ENCODE measurements at places on chromosomes 2 and 18.

DNA sequence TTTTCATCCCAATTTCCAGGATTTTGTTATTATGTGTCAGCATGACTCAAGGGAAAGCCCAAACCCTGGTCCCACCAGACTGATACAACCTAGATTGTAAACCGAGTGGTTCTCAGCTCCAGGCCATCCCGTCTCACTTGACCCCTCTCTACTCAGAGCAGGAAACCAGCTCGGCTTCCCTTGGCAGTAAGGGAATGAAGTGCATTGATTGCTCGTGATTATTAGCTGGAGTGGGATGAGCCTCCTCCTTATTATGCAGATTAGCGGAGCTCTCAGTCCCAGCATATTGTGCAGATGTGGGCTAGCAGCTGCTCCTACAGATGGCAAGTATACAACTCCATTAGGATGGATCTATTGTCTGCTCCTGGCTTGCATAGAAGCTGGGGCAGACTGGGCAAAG is 167.6 kb downstream of the LNPK start:
- no peak for DNase-seq

GRCh38 chr2:240353086-240353798 is 82.2 kb upstream of the GPC1 start:
- DNase-seq = no peak

DNA sequence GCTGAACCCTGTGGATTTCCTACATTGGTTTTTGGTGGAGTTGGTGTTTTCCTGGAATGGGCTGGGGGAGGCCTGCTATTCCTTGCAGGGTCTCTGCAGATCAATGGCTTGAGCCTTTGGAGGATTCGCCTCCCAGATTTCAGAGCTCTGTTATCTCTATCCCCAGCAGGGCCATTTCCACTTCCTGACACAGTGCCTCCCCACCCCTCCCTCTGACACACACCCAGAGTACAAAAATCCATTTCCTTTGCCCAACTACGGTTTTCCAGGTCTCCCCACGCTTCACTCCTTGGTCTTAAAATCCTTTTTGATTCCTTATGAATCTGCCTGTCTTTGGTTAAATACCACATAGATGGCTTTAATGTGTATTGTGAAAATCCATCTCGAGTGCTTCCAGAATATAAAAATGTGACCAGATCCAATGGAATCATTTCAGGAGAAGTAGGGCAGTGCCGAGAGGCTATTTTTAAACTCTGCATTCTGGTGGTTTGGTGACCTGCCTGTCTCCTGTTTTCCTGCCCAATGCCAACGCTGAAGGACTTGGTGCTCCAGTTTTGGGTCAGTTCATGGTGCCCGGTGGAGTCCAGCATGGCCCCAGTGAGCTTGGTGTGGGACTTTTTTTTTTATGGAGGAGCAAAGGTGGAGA is 60.9 kb downstream of the ARL4C start:
- peak; percentile 34 for DNase-seq

- DNase-seq = no peak
Measured at GRCh38 chr2:189874586-189875320, 90.5 kb downstream of the PMS1 start.

DNA sequence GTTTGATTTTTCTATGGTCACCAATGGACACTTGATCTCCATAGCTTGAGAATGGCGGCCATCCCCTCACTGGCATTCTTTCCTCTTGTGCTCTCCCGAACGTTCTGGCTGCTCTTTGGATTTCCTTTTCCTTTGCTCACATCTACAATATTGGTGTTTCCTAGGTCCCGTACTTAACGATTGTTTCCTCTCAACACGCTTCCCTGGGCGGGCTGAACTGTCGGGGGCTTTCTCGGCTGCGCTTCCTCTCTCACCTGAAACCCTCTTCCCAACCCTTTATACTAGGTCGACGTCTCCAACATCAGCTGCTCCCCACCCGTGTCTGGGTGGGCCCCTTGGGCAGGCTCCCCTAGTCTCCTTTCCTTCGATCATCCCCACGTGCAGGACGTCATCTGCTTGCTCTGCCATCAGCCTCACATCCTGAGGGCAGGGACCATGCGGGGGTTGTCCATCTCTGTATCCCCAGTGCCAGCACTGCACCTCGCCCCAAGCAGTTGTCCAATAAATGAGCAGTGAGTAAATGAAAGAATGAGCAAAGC is 634 bp upstream of the DIS3L2 start:
- no peak for DNase-seq

- DNase-seq = no peak
Measured at GRCh38 chr18:41034413-41034812, 920.6 kb upstream of the PIK3C3 start.

DNA sequence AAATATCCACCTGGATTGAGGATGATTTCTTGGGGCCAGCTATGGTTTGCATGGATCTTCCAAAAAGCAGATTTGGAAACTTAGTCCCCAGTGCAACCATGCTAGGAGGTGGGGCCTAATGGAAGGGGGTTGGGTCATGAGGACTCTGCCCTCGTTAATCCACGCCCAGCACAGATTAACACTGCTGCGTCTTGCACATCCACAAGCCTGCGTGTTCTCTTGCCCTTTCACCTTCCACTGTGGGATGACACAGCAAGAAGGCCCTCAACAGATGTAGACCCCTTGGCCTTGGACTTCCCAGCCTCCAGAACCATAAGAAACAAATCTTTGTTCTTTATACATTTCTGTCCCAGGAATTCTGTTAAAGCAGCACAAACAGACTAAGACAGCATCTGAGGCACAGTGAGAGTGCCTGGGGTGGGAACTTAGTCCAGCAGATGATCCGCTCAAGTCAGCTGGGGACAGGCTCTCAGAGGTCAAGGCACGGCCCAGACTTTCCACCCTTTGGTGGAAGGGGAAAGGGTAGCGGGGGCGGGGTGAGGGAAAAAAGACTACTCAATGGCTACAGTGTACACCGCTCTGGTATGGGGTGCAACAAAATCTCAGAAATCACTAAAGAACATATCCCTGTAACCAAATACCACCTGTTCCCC is 2.4 kb downstream of the RAB17 start:
- no peak for DNase-seq

GRCh38 chr18:61851940-61852451 is 40.8 kb downstream of the RNF152 start:
- peak; percentile 89 for DNase-seq

DNA sequence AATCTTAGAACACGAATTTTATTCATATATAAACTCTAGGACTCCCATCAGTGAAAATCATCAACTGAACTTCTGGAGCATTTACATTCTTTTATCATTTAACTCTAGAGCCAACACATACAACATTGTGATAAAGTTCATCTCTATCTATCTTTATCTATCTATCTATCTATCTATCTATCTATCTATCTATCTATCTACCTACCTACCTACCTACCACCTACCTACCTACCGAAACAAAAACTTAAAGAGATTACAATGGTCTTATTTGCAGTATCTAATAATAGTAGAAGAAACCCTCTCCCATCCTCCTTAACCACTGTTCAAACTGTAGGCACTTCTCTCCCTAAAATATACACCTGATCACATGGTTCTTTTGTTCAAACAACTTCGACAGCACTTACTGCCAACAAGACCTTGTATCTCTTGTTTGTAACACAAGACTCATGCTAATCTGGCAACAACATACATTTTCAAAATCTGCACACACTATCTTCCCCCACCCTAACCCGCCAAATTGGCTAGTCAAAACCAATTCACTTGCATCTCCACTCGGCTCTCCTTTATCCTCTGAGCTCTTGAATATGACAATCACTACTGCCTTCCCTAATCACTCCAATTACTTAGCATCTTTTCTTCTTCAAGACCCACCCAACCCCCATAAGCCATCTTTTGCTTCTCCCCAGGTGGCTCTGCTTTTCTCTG is 69.0 kb downstream of the GORASP2 start:
- no peak for DNase-seq

GRCh38 chr2:216372761-216373291 is 543 bp upstream of the MARCHF4 start:
- DNase-seq = peak; percentile 94

GRCh38 chr18:29146068-29146467 is 969.1 kb upstream of the CDH2 start:
- DNase-seq = no peak

DNA sequence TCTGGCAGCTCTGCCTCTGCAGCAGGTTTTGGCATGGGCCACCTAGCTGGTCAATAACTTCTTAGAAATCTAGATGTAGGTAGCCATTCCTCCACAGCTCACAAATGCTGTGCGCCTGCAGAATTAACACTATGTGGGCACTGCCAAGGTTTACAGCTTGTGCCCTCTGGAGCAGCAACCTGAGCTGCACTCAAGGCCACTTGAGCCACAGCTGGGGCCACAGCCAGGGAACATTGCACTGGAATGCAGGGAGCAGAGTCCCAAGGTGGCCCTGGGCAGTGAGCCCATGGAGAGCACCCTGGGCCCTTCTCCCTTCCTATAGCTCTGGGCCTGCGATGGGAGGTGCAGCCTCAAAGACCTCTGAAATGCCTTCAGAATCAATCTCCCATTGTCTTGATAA is 365.3 kb downstream of the SATB2 start:
- DNase-seq = no peak

DNA sequence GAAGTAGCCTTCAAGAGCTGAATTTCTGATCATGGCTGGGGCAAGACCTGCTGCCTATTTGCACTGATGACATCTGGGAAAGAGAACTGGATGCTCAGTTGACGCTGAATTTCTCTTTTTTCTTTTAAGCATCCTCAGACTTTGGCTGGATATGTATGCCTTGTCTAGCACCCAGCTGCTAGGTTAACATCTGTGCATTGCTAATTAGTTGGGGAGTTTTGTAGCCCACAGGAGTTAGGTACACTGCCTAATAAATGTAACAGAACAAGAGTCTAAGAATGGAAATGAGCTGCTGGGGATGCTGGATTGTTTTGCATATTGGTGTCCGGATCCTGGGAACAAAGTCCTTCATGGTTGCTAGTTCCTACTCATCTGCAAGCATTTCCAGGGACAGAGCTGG is 40.9 kb upstream of the STPG4 start:
- DNase-seq = no peak

GRCh38 chr18:55880617-55881016 is 292.6 kb upstream of the TCF4 start:
- DNase-seq = no peak

- DNase-seq = no peak
Measured at GRCh38 chr18:76622651-76623050, 127.6 kb upstream of the ZNF516 start.

DNA sequence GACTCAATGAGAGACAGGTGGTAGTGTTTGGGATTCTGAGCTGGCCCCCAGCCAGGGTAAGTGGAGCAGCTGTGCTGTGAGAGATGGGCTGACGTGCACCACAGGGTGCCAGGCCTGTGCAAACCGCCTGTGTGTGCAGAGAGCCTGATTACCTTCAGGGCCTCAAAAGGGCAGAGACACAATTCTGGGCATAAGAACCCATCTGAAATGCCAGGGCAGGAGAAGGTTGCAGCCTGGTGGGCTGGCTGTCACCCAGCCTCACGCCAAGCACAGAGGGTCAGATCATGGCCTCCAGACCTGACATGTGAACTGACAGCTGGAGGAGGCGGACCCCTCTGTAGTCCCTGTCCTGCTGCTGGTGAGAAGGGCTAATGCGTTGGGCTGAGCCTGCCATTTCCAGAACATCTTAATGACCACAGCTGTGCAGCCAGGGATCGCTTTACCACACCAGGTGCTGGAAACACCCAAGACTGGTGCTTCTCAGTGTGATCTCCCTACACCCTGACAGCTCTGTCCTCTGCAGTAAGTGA is 100.9 kb downstream of the ARL4C start:
- no peak for DNase-seq

- peak; percentile 9 for DNase-seq
Measured at GRCh38 chr2:201754717-201755415, 25.9 kb downstream of the ALS2 start.

DNA sequence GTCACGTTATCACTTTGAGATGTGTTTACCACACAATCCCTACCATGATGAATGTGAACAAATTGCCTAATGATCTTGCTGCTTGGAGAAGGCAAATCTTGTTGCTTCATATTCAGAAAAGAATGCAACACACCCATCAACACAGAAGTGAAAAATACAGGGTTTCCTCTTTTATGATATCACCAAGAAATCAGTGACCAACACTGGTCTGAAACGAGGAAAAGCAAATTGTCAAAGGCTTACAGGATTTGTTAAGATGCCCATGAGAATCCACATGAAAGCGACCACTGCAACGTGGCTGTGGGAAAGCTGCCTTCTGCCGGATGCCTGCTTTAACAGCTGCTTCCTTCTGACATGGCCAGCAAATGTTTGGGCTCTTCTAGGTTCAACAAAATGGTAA is 397.6 kb upstream of the LRATD1 start:
- peak; percentile 8 for DNase-seq

GRCh38 chr2:21710031-21710430 is 586.3 kb downstream of the TDRD15 start:
- DNase-seq = no peak

- DNase-seq = peak; percentile 19
Measured at GRCh38 chr18:67428805-67429204, 87.7 kb downstream of the DSEL start.

- no peak for DNase-seq
Measured at GRCh38 chr2:44836174-44836573, 105.3 kb upstream of the SIX3 start.

DNA sequence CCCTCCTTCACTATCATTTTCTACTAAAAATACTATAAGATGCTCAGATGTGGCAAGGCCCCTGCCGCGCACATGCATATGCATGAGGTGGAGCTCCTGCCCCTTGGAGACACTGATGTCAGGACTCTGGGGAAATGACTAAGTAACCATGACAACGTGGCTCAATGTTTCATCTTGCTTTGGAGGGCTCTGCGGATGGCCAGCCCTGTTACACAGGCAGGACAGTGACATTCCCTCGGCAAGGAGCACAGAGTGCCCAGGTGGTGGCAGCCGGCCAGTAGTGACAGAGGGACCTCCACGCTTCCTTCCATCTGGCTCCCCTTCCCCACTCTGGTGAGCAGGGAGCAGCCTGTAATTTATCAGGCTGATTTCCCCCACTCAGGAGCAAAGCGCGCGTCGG is 364.1 kb downstream of the SS18 start:
- peak; percentile 54 for DNase-seq

DNA sequence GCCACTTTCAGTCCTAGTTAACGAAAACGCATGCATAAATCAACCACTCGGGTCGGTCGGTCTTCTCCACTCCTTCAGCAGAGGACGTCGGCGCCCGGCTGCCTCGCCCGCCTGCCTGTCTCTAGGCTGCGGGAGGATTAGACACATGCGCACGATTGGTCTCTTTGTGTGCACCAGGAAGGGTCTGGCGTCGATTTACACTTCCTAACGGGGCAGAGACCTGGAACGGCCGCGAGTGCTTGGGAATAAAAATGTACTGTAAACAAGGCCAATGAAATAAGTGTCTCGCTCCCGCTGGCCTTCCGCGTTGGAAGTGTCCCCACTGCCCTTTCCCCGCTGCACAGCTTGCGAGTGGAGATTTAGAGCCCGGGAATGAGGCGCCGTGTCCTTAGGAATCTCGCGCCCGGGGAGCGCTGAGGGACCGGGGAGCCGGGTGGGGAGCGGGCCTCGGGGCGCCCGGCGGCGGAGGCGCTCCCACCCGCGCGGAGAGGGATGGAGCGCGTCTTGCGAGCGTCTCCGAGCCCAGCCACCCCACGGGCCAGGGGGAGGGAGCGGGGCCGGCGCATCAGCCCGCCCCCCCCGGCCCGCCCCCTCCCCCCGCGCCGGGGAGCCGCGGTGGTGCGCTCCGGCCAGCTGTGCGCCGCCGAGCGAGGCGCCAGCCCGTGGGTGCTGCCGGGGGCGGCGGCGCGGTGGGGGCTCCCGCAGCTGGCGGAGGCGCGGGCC is at the start of gene DOK6:
Gene DOK6 (plus strand): TSS at position 636 of the 723 bp plus-strand sequence.
- peak; percentile 55 for DNase-seq
